Large intestine (tissue), 12 donors: ENCODE measurements at places on chromosomes 6 and 20.

- DNase-seq: no peak
Observed at GRCh38 chr6:126937426-126937825, 181.0 kb upstream of the RSPO3 start.

DNA sequence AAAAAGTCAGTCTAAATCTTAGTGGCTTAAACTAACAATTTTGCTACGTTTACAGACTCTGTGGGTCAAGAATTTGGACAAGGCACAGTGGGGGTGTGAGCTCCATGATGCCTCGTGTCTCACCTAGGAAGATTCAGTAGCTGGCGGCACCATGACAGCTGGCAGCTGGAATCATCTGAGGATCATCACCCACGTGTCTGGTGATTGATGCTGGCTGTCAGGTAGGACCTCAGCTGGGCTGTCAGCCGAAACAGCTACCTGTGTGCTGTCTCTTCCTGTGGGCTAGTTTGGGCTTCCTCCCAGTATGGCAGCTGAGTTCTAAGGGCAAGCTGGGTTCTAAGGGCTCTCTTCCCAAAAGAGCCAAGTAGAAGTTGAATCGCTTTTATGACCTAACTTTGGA is 26.4 kb upstream of the DLGAP4 start:
- no peak for DNase-seq

DNA sequence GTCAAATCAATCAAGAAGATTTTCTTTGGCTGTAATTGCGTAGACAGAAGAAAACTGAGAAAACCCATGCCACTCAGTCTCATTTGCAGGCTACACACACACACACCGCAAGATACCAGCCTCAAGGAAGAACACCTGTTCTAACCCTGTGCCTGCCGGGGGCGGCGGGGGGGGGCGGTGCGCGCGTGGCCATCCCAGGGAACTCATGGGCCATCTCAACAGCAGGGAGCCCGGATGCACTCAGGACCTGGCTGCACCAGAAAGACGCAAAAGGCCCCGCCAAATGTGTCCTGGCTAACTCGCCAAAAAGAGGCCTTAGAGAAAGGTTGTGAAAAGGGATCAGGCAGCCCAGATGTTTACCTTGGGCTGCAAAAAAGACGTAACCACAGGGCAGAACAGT is 2.1 kb downstream of the B3GAT2 start:
- DNase-seq: no peak

DNA sequence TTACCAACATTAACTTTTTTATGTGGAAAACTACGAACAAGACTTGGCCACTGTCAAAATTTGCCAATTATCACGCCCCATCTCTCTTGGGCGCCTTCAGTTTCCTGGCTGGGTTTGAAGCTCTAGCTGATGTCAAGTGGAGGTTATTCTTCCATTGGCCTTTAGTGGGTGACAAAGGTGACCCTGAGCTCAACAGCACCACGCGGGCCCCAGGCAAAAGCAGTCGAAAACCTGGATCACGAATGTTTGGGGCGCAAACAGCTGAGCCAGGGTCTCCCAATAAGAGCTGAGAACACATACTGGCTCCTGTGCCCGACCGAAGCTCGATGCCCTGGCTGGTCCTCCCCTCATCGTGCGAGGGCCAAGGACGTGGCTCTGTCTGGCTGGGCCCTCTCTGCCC is 26.8 kb downstream of the SLC17A9 start:
- no peak for DNase-seq

DNA sequence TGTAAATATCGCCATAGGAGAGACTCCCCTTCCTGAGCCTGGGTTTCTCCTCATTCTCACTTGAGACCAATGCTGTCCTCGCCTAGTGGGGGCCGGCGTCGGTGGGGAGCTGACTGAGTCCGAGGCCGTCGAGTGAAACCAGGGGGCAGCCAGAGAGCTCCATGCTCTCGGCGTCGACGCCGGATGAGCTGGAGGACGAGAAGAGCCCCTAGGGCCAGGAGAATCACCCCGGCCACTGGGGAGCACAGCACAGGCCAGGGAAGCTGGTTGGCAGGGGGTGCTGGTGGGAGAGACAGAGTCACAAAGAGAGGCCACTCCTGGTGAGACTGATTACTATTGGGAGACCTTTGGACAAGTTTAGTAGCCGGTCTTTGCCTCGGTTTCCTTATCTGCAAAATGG is 6.4 kb upstream of the GPSM3 start:
- DNase-seq: no peak

GRCh38 chr6:130929036-130929678 is 102.0 kb downstream of the SMLR1 start:
- DNase-seq: no peak

DNA sequence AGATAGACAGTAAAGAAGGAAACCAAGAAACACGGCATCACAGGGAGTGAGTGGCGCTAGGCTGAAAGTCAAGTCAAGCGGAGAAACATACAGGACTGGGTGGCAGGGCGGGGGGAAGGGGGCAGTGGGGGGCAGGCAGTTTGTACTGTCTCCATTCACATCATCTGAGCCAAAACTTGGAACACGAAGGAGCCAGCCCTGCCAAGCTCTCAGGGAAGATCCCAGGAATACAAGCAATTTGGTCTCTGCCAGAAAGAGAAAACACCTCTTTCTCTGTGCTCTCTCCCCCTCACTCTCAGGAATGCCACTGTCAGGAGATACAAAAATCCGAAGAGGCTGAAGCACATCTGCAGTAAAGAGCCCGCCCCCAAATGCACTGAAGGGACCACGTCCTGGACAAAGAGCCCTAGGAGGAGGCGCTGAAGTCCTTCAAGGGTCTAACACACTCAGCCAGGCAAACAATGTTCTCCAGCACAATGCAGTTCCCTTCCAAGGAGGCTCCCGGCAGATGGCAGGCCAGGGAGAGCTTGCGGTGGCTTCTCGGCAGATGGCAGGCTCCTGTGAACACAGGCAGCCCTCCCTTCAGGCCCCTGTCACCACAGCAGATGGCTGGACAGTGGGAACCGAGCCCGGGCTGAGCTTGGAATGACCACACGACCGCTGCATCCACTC is 90.0 kb downstream of the ATP9A start:
- no peak for DNase-seq

DNA sequence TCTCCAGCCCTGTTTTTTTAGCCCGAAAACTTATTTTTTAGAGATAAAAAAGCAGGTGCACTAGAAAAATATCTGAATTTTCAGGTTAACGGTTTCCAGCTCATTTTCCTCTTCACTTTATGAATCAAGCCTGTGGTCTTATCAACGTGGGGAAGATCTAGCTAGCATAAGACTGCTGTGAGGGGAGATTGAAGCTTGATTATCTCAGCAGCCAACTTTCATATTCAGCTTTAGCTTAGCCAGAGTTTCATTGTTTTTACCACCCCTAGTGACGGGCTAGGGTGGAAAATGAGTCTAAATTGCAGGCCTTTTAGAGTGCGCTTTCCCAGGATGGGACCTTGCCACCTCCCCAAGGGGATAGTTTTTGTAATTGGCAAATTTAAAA is 11.9 kb upstream of the RBM38 start:
- no peak for DNase-seq

DNA sequence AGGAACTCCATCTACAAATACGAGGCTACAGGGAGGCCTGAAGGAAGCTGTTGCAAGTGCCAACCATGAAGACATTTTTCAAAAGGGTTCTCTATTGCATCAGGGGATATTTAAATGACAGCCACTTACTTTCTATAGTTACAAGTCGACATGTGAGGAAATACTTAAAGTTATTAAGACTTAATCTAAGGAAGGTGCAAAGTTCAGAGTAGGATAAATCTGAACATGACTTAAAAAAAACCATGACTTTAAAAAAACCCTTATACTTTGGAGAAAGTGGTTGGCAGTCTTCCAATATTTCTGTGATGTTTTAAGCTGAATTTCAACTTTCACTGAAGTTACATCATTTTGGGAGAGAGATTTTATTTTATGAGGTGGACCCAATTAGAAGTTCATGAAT is 56.3 kb upstream of the EMILIN3 start:
- no peak for DNase-seq

- DNase-seq: no peak
Observed at GRCh38 chr20:11018668-11019170, 344.9 kb upstream of the JAG1 start.

DNA sequence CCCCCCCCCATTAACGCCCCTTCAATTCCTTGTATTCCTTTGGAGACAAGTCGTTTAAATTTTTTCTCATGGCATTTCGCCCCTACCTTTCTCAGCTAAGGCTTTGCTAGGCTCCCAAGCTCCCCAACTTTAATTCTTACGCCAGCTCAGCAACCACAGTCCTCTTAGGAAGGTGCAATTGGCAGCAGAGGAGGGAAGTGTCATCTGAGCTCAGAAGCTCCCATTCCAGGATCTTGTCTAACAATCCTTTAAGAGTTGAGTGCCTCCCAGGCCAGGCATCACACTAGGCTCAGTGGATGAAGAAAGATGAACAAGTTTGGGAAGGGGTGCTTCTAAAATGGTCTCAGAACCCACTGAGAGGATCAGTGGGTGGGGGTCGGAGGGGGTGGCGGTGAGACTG is 131.2 kb upstream of the AKAP12 start:
- DNase-seq: no peak

DNA sequence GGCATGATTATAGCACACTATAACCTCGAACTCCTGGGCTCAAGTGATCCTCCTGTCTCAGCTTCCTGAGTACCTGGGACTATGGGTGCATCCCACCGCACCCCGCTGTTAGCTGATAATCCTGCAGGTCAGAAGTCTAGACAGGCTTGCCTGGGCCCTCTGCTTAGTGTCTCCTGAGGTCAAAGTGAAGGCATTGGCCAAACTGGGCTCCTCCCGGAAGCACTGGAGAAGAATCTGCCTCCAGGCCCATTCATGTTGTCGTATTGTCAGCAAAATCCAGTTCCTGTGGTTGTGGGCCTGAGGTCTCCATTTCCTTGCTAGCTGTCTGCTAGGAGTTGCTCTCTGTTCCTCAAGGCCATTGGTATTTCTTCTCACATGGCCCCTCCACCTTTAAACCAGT is 6.3 kb upstream of the MROH8 start:
- no peak for DNase-seq

DNA sequence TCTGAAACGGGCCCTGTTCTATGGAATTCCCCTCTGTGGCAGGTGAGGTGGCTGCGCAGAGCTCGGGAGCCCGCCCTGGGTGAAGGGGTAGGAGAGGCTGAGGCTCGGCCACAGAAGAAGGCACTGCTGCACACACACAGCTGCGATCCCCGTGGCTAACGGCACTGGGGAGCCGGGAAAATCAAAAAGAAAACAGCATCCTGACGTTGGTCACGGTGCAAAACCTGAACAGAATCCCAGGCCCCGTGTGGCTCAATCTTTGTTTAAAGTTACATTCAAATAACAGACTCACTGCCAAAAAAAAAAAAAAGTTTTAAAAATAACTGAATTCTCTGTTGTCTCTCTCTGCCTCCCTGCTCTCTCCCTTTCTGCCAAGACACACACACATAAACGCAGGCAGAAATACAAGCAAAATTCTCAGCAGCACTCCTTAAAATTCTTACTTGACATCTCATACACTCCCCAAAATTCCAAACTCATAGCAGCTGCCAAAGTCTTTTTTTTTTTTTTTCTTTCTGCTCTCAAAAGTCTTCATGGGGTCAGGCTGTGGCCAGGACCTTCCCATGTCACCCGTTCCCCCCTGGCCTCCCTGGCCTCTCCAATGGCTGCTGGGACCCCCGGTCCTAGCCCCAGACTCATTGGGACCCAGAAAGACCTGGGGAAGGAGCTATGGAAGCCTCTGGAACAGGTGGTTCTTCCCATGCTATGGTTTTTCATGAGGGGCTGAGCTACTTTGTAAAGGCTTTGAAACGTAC is 248.8 kb downstream of the TTLL2 start:
- no peak for DNase-seq

DNA sequence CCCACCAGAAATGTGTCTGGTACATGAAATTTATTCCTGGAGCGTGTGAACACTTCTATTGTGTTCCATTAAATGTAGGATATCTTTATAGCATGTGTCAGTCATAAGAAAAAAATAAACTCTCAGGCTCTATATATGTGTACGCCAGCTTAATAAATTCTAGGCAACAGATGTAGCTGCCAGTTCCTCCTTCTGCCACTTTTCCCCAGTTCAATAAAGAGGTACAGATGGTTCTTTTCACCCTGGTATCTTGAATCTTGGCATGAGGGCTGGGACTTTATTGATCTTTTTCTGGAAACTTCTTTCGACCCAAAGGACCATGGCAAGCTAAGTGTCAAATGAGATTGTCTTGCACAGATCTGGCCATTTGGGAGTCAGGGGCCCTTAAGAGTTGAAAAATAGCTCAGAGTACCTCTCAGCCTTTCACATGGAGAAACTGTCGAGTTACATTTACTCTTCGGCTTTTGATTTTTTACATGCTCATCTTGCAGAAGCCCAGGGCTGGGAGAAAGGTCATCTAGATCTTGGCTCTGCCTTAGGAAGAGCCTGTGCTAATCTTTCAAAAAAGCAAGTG is 240.9 kb downstream of the DOK5 start:
- no peak for DNase-seq

DNA sequence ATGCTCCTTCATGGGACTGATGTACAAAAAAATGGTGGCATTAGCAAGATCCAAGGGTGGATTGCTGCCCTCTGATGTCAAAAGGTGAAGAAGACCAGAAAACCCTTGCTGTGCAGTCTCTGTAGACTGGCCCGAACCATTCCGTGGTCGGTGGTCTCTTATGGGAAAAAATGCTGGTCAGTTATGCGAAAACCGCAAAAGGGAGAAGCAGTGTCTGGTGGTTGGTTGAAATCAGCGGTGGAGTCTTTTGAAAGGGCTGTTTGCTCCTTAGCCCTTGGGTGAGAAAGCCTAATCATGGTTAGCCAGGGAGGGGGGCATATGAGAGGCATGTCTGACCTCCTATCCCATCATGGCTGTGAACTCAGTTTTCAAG is 108.1 kb downstream of the DTNBP1 start:
- DNase-seq: no peak

- DNase-seq: no peak
Observed at GRCh38 chr20:20412750-20413149, 44.8 kb downstream of the INSM1 start.

GRCh38 chr6:157658301-157658700 is 164.7 kb upstream of the SNX9 start:
- no peak for DNase-seq

DNA sequence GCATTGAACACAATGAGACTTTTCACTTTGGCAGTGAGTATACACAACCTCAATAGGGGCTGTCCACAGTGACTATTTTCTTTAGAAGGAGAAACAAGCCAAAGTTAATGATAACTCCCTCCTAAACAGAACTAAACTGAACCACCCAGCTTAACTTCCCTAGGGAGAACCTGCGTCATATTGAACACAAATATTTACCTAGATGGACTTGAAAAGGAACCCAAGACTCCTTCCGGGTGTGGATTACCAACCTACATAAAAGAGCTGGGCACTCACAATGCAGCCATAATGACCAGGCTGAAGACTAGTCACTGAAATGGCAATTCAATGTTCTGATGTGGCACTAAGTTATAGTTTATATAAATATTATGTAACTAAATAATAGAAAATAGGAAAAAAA is 160.6 kb downstream of the IBTK start:
- DNase-seq: no peak

- DNase-seq: no peak
Observed at GRCh38 chr6:141833001-141833655, 299.6 kb upstream of the GJE1 start.

GRCh38 chr6:80733641-80734040 is 627.2 kb downstream of the BCKDHB start:
- no peak for DNase-seq

GRCh38 chr20:16944745-16945144 is 196.6 kb downstream of the OTOR start:
- DNase-seq: no peak

GRCh38 chr6:168620578-168620977 is 179.6 kb downstream of the SMOC2 start:
- DNase-seq: no peak

- no peak for DNase-seq
Observed at GRCh38 chr6:135546206-135546605, 48.7 kb upstream of the AHI1 start.
